ENCODE measurements at places on chromosomes 6 and 20. TPM values are rescaled to one million over a fixed set of nuclear protein-coding genes. Genes with fewer than 3 reads are reported as not detected.

The KIF25 gene
- 0.26 TPM for total RNA-seq

The ZNF831 gene
- not detected for total RNA-seq

DNA sequence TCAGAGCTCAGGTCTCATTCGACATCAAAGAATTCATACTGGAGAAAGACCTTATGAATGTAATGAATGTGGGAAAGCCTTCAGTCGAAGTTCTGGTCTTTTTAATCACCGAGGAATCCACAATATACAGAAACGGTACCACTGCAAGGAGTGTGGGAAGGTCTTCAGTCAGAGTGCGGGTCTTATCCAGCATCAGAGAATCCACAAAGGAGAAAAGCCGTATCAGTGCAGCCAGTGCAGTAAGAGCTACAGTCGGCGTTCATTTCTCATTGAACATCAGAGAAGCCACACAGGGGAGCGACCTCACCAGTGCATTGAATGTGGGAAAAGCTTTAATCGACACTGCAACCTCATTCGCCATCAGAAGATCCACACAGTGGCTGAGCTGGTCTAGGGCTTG, 7.7 kb downstream of the ZSCAN9 start:
- no peak for DNase-seq
- no peak overlapping the region for H3K27ac ChIP-seq
- no peaks in the 10 kb centered on the region for H3K27me3 ChIP-seq
- H3K4me1 ChIP-seq: no peaks in the 10 kb centered on the region
- no peak overlapping the region for H3K4me3 ChIP-seq
- peaks cover 16% of the 10 kb centered on the region for H3K36me3 ChIP-seq

The BFSP1 gene
- 2.3 TPM for total RNA-seq

DNA sequence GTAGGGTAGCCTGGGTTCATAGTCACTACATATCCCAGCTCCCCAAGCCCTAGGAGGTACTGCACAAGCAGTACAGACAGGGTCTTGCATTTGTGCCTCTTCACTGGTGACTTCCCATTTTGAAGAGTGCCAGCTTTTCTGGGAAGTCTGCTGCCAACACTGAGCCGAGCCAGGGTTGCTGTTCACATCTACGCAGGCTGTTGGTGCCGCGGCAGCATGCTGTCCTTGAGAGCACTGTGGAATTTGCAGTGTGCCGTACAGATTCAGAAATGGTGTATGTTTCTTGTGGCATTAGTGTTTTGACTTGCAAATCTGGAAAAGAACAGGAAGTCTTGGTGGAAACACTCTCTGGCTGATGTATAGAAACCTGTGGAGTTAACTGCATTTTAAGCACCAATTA, 67.5 kb downstream of the JARID2 start:
- H3K4me1 ChIP-seq: peaks cover 16% of the 10 kb centered on the region
- no peaks in the 10 kb centered on the region for H3K27me3 ChIP-seq
- DNase-seq: no peak
- H3K27ac ChIP-seq: no peak overlapping the region
- H3K36me3 ChIP-seq: no peaks in the 10 kb centered on the region

GRCh38 chr20:57220337-57221145, 45.9 kb downstream of the BMP7 start:
- no peak for DNase-seq
- no peak overlapping the region for H3K27ac ChIP-seq
- no peaks in the 10 kb centered on the region for H3K4me1 ChIP-seq
- H3K27me3 ChIP-seq: no peaks in the 10 kb centered on the region

DNA sequence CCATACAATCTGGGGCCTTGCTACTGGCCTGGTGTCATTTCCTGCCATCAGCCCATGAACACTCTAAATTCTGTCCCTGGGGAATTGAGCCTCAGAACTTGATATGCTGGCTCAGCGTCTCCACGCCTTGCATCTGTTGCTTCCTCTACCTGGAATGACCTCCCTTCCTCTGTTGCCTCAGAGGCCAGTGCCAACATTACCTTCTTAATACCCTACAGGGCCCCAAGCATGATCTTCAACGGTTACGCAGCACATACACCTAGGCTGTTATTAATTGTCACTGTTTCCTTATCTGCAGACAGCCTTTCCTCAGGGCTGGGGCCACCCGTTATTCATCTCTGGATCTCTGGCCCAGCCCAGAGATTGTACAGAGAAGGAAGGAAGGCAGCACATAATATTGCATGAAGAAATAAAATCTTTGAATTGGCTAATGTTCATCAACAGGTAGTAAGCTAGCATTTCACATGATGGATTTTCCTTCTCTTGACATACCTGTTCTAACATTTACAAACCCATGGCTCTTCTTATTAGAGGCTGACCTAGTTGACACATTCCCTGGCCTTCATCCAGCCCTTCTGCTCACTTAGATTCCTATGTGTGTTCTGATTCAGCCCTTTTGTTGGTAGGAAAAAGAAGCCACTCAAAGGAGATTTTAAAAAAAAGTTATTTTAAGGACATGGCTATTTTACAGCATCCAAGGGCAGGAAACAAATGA, 8.4 kb upstream of the RNF182 start:
- H3K4me1 ChIP-seq: peaks cover 2% of the 10 kb centered on the region
- H3K27ac ChIP-seq: no peak overlapping the region
- no peaks in the 10 kb centered on the region for H3K36me3 ChIP-seq

The LRP11 gene
- total RNA-seq: 54.7 TPM

DNA sequence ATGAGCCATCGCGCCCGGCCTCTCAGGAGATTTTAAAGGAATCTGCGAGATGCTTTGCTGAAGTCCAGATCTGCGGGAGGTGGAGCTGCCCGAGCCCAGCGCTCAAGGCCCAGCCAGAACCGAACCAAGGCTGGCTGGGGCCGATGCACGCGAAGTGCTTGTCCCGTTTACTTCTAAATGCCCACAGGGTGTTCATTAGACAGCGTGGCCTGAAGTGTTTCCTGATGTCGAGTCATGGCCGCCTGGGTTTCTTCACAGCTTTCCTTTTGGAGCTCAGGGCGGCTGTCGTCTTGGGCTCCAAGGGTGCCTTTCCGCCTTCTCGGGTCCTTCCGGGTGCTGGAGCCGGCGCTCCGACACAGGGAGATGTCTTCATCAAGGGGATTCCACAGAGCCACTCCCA, 25.1 kb upstream of the CCR6 start:
- H3K36me3 ChIP-seq: no peaks in the 10 kb centered on the region
- H3K27me3 ChIP-seq: no peaks in the 10 kb centered on the region
- H3K4me3 ChIP-seq: no peak overlapping the region
- no peak overlapping the region for H3K27ac ChIP-seq

The WFDC13 gene
- not detected for total RNA-seq

DNA sequence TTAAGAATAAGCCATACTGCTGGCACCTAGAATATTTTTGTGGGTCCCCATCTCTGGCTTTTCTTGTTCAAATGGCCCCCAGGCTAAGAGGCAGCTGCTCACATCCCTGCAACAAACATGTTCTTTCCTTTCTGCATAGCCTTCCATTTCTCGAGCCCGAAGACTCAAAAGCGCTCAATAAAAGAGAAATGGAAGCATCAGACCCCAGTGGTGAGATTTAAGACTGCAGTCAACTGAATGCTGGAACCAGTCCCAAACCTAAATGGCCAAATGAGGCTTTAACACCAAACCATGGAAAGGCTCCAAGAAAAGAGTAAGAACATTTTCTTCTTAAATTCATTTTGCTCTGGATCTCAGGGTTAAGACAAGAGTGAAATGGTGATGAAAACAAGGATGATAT, 122.1 kb upstream of the TRAF3IP2 start:
- H3K27me3 ChIP-seq: no peaks in the 10 kb centered on the region
- no peak overlapping the region for H3K4me3 ChIP-seq
- peaks cover 1% of the 10 kb centered on the region for H3K4me1 ChIP-seq
- no peaks in the 10 kb centered on the region for H3K36me3 ChIP-seq
- no peak overlapping the region for H3K27ac ChIP-seq
- peak; percentile 68 for DNase-seq

DNA sequence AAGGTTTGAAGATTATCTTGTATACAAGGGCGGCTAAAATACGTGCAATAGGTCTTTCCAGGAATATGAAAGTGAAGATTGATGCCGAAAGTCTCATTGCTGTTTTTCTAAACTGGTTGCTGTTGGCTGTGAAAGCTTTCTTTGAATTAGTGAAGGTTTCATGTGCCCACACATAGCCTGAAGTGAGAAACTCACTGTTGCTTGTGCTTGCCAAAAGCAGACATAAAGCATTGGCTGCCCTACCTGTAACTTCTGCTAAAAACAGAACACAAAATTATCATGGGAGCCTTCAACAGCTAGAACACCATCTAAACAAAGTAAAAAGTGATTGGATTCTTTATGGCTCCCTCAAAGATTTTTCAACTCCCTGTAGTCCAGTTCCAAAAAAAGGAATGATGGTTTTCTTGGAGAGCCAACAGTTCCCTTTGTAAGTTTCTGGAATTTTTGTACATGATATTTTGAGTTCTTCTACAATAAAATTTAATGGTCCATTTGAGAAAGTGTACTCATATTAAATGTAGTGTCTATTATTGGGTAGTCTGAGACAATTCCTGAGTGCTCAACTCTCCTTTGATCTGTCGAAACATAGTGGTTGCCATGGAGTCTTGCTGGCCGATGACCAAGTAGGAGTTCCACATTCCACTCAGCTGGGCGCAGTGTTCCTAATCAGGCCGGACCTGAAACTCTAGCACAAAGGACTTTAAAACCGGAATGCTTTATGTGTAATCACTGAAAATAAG, 68.5 kb downstream of the PLEKHG1 start:
- no peaks in the 10 kb centered on the region for H3K36me3 ChIP-seq
- H3K27me3 ChIP-seq: no peaks in the 10 kb centered on the region
- no peak overlapping the region for H3K4me3 ChIP-seq
- H3K4me1 ChIP-seq: no peaks in the 10 kb centered on the region
- H3K27ac ChIP-seq: no peak overlapping the region

DNA sequence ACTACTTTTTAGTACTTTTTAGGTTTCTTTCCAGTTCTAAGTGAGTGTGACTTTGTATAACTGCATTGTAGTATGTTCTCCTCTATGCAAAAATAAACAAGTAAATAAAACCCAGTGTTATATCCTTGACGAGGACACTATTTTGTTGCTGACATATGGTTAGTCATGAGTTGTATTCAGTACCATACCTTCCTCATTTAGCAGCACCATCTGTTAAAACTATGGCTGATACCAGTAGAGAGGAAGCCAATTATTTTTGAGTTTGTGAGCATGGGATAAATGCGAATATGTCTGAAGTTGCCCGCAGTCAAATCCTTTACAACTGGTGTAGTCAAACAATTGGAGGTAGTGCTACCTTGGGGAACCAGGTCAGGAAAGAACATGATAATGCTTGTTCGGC, 74.1 kb downstream of the CDKAL1 start:
- H3K27me3 ChIP-seq: no peaks in the 10 kb centered on the region
- H3K36me3 ChIP-seq: no peaks in the 10 kb centered on the region
- no peak overlapping the region for H3K27ac ChIP-seq

- no peaks in the 10 kb centered on the region for H3K27me3 ChIP-seq
- no peaks in the 10 kb centered on the region for H3K36me3 ChIP-seq
- DNase-seq: no peak
Measured at GRCh38 chr20:40471261-40471629, 217.8 kb downstream of the MAFB start.

The MGME1 gene
- 5.4 TPM for total RNA-seq

The TSBP1 gene
- not detected for total RNA-seq

- H3K4me1 ChIP-seq: no peaks in the 10 kb centered on the region
- no peak for DNase-seq
- H3K27ac ChIP-seq: no peak overlapping the region
- H3K27me3 ChIP-seq: no peaks in the 10 kb centered on the region
- H3K36me3 ChIP-seq: no peaks in the 10 kb centered on the region
- H3K4me3 ChIP-seq: no peak overlapping the region
Measured at GRCh38 chr6:51865996-51866395, 221.4 kb downstream of the PKHD1 start.

- H3K27me3 ChIP-seq: no peaks in the 10 kb centered on the region
- no peak for DNase-seq
- H3K27ac ChIP-seq: no peak overlapping the region
- H3K4me1 ChIP-seq: no peaks in the 10 kb centered on the region
- H3K4me3 ChIP-seq: no peak overlapping the region
- no peaks in the 10 kb centered on the region for H3K36me3 ChIP-seq
Measured at GRCh38 chr20:6061544-6061943, 7.7 kb upstream of the LRRN4 start.

- H3K4me3 ChIP-seq: peak overlapping the region; percentile 81
- H3K36me3 ChIP-seq: peaks cover 4% of the 10 kb centered on the region
- peak; percentile 17 for DNase-seq
- H3K4me1 ChIP-seq: peaks cover 5% of the 10 kb centered on the region
Measured at GRCh38 chr6:42889815-42890214, 10.4 kb downstream of the RPL7L1 start.

- no peaks in the 10 kb centered on the region for H3K36me3 ChIP-seq
- no peak overlapping the region for H3K27ac ChIP-seq
- no peaks in the 10 kb centered on the region for H3K4me1 ChIP-seq
- H3K27me3 ChIP-seq: peaks cover 29% of the 10 kb centered on the region
Measured at GRCh38 chr6:10883312-10884244, 1.7 kb upstream of the GCM2 start.

Data from fibroblast of lung (primary cell).